ENCODE measurements at places on chromosomes 2 and 18.
A peak's percentile ranks its signal among the peaks of the same experiment; 100 is the strongest.

DNA sequence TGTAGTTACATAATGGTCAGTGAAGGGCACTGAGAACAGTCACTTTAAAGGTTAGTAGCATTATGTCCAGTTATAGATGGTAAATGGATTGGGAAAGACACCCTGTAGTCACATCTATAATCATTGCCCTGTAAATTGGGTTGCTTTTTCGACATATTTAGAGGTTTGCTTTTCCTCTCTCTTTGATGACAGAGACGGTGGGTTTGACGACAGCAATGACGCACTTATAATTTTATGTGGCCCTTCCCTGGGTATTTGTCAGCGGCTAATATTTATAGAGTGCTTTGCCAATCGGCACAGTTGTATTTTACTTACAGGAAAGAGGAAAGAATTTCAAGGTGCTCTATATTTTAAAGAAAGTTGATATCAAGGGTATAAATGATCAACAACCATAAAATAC, 2.8 kb downstream of the CPS1 start:
- no peak for DNase-seq

GRCh38 chr18:59159986-59160385, 20.3 kb downstream of the SEC11C start:
- DNase-seq: no peak

GRCh38 chr2:57396355-57397098, 650.1 kb upstream of the VRK2 start:
- DNase-seq: no peak

- peak; percentile 58 for DNase-seq
Measured at GRCh38 chr2:159968279-159968900, 94.0 kb downstream of the PLA2R1 start.

DNA sequence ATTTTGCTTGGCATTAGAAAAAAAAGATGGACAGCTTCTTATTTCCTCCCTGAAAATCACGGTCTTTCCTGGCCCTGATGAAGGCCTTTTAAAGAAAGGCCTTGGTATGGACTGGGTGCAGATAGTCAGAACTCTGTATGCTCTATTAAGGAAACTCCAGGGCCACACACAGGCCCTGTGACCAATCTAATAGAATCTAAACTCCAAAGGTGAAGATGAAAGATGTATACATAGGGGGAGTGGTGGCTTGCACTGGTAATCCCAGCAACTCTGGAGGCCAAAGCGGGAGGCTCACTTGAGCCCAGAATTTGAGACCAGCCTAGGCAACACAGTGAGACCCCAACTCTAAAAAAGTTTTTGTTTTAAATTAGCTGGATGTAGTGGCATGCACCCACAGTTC, 37.3 kb downstream of the OXER1 start:
- no peak for DNase-seq

GRCh38 chr2:241767464-241768250, 9.0 kb upstream of the GAL3ST2 start:
- no peak for DNase-seq

- peak; percentile 55 for DNase-seq
Measured at GRCh38 chr2:97995026-97995733, 568 bp downstream of the TMEM131 start.

DNA sequence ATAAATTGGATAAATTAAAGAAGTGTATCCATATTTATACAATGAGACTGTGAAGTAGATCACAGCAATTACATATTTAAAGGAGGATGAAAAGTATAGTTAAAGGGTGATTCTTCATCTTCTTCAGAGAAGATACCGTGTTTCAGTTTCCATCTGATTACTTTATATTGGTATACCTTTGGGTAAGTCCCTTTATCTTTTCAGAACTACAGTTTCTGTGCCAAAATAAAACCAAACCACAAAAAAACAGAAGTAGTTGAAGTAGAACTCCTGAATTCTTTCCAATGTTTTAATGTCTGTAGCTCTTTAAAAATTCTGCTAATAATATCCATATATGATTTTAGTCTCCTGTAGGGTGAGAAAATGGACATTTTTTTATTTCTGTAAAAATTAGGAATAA, 231.2 kb upstream of the LINC00305 start:
- DNase-seq: no peak

- no peak for DNase-seq
Measured at GRCh38 chr18:74508821-74509225, 12.7 kb downstream of the CNDP2 start.

DNA sequence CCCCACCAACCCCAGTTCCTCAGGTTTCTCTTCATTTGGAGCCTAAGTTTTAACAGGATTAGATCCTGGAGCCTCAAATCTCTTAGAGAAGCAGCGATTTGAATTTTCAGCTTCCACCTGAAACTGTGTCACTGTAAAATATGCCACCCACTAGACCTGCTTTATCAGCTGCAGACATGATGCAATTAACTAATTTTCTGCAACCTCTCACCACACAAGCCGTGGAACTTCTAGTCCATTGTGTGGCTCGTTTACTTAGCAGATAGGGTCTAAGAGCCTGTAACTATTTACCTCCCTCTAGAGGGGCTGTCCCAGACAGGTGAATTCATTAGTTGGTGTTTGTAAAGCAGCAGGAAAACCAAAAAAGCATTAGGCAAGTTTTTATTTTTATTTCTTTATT, 31.6 kb upstream of the FZD5 start:
- no peak for DNase-seq

GRCh38 chr2:200042102-200042735, 86.8 kb downstream of the MAIP1 start:
- DNase-seq: peak; percentile 58

GRCh38 chr2:177098001-177098613, 114.5 kb upstream of the HNRNPA3 start:
- no peak for DNase-seq

GRCh38 chr2:19697131-19697530, 204.7 kb downstream of the TTC32 start:
- no peak for DNase-seq

DNA sequence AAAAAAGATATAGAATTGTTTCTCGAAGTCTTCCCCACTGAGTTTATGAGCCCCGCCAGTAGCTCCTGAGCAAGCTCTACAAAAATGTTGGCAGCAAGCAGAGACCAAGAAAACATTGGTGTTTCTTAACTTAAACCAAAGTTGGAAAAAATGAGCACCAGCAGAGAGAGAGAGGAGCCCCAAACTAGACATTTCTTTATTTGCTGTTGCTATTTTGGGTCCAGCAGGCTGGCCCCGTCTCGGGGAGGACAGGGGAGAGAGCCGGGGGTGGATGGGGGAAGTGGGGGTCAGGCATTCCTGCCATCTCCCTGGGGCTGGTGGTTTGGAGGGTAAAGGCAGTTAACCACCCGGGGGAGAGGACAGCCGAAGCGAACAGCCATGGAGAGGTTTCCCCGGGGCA, 113.0 kb downstream of the DYSF start:
- peak; percentile 72 for DNase-seq

- DNase-seq: peak; percentile 34
Measured at GRCh38 chr2:225282858-225283710, 116.4 kb upstream of the NYAP2 start.

DNA sequence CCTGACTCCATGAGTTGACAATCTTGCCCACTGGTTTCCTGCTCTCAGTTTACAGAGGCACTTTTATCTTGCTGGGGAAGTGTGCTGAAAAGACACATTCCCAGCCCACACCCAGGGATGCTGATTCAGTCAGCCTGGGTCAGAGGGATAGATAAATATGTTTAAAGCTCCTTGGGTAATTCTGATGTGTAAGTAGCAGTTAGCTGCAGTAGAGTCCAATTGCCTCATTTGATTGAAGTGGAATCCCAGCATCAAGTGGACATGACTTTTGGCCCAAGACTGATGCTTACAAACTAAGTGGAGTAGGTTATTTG, 29.4 kb downstream of the PSD4 start:
- DNase-seq: no peak

DNA sequence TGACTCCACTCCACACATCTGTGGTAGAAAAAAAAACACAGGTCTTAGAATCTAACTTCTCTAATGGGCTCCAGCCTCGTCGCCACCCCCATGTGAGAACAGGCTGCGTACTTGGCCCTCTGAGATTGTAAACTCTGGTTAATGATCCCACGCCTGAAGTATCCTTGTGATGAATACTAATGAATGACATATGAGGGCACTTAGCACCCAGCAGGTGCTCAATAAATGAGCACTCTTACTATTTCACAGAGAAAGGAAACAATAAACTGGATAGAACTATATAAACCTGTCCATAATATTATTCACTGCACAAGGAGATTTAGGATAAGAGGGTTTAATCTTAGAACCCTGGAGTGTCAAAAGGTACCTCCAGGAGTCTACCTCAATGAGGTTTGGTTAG, 310.1 kb upstream of the HNRNPA3 start:
- no peak for DNase-seq

DNA sequence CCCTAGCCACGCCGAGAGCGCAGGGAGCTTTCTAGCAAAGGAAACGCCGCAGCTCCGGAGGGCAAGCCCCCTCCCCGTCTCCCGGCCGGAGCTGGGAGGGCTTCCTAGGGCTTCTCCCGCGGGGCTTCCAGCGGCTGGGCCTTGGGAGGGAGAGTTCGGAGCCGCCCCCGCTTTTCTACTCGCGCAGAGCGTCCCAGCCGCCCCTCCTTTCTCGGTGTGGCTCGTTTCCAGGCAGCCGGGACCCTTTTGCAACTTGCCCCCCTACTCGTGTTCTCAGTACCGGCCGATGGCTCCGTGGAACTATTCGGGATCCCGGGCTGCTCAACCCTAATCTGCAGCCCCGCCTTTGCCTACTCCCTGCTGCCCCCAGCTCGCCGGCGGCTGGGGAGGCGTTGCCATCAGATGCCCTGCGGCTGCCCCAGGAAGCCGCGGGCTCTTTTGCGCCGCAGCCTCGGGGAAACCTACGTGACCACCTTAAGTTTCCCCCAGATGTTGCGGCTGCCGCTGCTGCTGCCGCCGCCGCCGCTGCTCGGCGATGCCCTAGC, 1.5 kb upstream of the NR4A2 start:
- DNase-seq: peak; percentile 35

DNA sequence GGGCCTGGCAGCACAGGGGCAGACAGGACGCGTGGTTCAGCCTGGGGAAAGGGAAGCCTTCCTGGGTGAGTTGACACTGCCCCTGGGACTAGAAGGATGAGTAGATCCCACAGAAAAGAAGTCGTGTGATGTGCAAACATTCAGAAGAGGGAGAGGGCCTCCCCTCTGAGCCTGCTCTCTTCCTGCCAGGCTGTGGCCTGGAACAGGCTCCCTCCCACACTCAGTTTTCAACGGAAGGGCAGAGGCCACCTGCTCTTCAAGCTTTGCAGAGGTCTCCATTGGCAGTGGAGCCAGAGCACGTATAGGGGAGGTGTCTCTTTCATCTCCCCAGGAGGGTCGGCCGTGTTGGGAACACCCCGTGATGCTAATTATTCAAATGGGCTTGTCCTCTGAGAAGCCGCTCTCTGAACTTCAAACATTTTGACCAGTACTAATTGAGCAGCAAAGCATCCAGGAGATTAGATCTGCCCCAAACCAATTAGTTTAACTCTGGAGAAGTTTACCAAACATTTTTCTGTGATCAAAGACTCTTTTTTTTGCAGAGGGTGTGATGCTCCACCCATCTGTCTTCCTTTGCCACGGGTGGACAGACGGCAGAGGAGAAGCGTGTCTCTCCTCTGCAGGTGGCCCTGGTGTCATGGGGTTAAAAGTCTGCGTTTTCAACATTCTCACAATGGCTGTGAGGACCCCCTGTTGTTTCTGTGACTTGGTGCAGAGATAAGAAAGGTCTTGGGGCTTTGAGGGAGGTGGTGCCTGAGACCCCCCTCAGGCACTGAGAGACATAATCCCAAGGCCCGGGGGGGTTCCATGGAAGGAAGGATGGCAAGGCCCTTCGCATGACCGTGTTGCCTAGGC, 29.5 kb upstream of the ODC1 start:
- DNase-seq: no peak

DNA sequence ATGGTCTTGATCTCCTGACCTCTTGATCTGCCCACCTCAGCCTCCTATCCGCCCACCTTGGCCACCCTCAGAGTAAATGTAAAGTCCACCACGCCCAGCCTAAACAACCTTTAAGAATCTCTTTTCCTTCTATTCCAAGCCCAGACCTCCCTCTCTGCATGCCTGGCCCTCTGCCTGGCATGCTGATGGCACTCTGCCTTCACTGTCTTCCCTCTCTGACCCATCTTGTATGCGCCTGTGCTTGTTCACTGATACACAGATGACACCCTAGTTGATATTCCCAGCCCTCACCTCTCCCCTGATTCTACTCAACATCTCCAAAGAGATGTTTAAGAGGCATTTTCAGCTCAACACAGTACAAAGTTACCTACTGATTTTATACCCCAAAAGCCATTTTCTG, 466.8 kb upstream of the MEX3C start:
- DNase-seq: no peak

- DNase-seq: no peak
Measured at GRCh38 chr2:180747728-180748127, 232.7 kb upstream of the UBE2E3 start.

- DNase-seq: no peak
Measured at GRCh38 chr18:27110319-27110718, 74.8 kb downstream of the CHST9 start.

DNA sequence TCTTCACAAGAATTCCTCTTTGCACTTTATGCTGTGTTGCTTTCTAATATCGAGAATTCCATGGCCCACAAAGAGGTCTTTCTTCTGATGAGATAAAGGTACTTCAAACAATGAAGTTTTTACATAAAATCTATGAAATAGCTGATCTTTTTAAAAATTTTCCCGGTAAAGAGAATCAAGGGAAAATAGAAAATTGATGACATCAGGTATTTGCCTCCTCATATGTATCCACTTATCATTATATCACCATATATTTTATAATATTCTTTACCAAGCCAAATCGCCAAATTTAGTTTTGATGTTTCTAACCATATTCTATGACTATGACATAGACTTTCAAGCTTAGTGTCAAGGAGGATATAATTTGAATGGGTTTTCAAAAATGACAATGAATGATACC, 139.8 kb downstream of the CHST9 start:
- no peak for DNase-seq

DNA sequence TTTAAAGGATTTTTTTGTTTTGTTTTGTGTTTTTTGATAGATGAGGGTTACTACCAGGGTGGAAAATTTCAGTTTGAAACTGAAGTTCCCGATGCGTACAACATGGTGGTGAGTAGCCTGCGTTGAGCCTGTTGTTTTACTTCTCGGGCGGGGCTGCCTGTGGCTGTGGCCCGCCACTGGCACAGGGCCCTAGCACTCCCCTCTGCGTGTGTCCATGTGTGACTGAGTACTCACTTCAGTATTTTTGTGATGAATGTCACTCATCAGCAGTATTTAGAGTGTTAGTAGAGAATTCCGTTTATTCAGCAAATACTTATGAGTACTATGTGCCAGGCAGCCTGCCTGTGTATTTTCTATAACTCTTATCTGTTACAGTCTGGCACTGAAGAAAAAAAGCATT, 44.3 kb upstream of the SCLY start:
- no peak for DNase-seq

DNA sequence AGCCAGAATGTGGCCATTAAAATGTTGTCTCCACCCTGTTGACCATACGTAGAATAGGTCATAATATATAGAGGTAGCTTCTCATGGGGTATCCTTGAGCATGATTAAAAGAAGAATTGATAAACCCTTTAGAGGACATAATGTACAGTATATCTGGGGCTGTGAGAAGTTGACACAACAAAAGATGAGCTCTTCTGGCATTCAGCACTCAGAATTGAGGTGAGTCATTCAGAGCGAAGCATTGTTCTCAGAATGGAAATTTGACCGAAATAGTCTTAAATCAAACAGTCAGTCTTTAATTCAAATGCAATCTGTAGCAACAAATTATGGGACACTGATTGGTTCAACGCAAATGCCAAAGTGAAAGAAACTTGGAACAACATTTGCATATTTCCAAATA, 47.3 kb downstream of the CTAGE1 start:
- no peak for DNase-seq

GRCh38 chr2:72148837-72149555, 1.3 kb upstream of the CYP26B1 start:
- DNase-seq: peak; percentile 39

Data from fibroblast of skin of scalp (primary cell).